ENCODE measurements at places on chromosomes 4 and X. TPM values are rescaled to one million over a fixed set of nuclear protein-coding genes. Genes with fewer than 3 reads are reported as not detected.

GRCh38 chr4:13483136-13483767 lies 888 bp downstream of the RAB28 start:
- no peak for DNase-seq

GRCh38 chr4:102554992-102555391 lies 53.8 kb downstream of the NFKB1 start:
- no peak for DNase-seq

DNA sequence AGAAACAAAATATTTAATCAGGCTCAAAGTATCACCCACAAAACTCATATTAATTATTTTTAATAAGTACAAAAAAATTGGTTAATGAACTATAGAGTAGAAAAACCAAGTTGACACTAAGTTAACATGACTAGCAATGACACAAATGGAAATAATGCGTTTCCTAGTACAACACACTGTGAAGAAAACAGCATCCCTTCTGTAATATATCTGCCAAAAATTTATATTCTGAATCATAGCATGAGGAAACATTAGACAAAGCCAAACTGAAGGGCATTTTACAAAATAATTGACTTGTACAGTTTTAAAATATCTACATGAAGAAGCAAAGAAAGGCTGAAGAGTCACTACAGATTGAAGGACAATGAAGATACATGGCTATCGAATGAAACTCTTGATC lies 477.6 kb upstream of the INTU start:
- DNase-seq: no peak

DNA sequence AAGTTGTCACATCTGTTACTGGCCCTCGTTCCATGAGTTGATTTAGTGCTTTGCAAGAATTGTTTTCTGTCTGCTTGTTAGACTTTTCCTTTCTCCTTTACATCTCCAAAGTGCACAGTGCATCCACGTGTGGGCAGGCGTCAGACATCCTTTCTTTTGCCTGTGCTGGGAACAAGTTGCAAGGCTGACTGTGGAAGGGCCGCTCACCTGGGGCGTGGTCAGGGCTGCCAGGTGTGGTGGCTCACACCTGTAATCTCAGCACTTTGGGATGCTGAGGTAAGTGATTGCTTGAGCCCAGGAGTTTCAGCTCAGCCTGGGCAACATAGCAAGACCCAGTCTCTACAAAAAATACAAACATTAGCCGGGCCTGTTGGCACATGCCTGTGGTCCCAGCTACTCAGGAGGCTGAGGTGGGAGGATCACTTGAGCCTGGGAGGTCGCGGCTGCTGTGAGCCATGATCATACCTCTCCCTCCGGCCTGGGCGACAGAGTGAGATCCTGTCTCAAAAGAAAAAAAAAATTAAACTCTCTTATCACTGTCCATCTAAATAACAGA lies 46.2 kb downstream of the RGS12 start:
- no peak for DNase-seq

DNA sequence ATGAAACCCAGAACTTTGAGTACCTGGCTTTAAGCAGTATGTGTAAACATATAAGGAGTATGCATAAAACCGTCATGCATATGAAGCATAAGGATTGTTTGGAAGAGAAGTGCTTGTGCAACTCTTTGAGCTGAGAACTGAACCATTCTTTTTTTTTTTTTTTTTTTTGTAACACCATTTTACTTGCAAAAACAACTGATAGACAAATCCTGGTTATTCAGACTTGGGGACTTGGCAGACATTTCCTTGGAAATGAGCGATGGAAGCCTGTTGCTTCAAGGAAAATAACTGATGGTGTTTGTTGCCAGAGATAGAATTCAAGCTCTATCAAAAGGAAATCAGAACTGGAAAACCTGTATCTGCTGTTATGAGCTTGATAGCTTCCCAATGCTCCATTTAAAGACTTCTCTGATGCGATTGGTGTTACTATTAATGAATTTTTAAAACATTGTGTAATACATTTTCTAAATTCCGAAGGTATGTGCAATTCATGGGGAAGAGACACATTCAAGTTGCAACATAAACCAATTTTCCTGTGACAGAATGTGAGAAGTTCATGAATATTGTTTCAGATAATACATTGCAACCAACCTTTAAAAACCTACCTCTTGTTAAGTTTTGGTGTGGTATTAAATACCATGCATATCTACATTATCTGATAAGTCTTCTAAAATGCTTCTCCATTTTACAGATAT lies 47.0 kb upstream of the FAT1 start:
- DNase-seq: no peak

GRCh38 chrX:39165185-39165584 lies 363.9 kb downstream of the MID1IP1 start:
- DNase-seq: no peak

GRCh38 chrX:134732676-134733075 lies 74.4 kb upstream of the PLAC1 start:
- DNase-seq: no peak

- no peak for DNase-seq
Measured at GRCh38 chrX:12308420-12308819, 170.1 kb downstream of the FRMPD4 start.

- DNase-seq: peak; percentile 59
Measured at GRCh38 chr4:76663824-76664223, 228.8 kb downstream of the SHROOM3 start.

GRCh38 chrX:110491846-110492620 lies 133.4 kb downstream of the RTL9 start:
- DNase-seq: no peak

DNA sequence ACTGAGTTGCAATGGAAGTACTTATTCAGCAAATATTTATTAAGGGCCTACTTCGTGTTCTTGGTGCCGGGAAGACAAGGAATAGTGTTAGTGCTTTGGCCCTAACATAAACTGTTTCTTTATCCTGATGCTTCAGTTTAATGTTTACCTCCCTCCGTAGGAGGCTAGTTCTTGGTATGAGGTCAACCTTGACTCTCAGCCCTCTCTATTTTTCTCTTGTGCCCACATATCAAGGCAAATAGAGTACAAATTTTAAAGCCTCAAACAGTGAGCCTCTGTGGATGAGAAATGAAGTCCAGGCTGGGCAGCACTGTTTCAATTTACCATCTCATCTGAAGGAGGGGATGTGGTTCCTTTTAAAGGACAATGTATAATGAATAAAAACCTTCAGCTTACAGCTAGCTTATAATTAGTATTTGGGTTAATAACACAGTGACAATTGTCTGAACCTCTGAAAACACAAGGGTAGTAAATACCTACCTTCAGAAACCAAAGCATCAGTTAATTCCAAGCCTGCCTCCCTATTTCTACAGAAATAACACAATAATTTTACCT lies 68.5 kb downstream of the SH3RF1 start:
- no peak for DNase-seq

GRCh38 chr4:145440292-145441007 lies 41.2 kb upstream of the SMAD1 start:
- no peak for DNase-seq

GRCh38 chr4:165879641-165880040 lies 6.6 kb downstream of the TLL1 start:
- no peak for DNase-seq

DNA sequence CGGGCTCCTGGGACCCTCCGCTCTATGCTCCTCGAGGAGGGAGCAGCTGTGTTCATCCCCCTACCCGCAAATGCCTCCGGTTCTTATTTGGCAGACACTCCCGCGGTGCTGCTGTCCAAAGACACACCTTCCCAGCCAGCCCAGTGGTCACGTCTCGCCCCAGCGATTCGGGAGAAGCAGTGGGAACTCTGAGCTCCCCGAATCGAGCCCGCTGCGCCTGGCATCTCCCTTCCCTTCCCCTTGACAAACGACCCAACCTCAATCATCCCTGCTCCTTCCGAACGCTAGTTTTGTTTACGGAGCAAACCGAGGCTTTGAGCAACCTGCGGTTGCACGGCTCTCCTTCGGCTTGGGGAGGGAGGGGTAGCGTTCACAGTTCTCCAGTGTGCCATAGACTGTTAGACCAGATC lies 317 bp upstream of the FRMPD4 start:
- DNase-seq: no peak

- no peak for DNase-seq
Measured at GRCh38 chr4:18242919-18243693, 221.6 kb upstream of the LCORL start.

GRCh38 chrX:84729809-84730208 lies 227.6 kb upstream of the HDX start:
- DNase-seq: peak; percentile 64

DNA sequence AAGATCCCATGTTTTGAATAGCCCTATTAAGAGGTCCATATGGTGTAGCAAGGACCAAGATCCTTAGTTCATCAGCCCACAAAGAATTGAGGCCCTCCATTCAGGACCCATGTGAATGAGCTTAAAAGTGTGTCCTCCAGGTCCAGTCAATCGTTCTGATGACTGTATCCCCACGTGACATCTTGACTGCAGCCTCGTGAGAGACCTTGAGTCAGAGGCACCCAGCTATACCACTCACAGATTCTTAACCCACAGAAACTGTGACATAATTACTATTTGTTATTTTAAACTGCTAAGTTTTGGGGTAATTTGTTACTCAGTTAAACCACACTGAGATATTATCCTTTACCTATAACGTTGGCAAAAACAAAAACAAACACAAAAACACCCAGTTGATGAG lies 62.4 kb downstream of the ZNF182 start:
- no peak for DNase-seq

DNA sequence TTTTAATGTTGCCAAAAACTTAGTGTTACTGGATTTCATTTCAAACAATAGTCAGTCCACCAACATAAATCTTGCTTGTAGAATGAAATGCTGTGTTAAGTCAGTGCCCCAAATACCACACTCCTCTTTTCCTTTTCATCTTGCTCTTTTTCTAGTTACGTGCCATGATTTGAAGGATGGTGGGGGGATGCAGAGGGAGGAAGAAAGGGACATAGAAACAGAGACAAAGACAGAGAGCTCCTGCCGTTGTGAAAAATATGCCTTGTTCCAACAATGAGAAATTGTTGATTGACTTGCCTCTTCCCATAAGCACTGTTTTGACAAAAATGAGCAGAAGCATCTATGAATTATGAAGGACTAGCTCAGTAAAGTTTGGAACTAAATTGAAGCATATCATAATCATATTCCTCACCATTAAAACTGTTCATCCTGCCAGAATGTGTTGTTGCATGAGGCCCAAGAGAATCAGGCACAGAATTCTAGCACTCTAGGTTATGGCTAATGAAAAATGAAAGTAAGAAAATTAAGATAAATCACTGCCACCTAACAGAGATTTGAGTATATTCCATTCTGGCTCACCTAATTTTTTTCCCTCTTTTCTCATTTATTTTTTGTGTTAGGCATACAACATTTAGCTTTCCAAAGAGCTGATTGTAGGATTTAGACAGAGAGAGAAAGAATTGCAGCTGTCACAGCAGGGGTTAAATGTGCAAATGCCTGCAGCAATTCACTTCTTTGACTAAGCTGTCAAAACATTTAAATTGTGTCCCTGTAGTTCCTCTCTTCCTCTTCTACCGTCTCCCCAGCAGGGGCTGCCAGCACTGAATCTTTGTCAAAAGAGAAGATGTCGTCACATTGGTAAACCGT lies 111.6 kb upstream of the PTPN13 start:
- DNase-seq: no peak

DNA sequence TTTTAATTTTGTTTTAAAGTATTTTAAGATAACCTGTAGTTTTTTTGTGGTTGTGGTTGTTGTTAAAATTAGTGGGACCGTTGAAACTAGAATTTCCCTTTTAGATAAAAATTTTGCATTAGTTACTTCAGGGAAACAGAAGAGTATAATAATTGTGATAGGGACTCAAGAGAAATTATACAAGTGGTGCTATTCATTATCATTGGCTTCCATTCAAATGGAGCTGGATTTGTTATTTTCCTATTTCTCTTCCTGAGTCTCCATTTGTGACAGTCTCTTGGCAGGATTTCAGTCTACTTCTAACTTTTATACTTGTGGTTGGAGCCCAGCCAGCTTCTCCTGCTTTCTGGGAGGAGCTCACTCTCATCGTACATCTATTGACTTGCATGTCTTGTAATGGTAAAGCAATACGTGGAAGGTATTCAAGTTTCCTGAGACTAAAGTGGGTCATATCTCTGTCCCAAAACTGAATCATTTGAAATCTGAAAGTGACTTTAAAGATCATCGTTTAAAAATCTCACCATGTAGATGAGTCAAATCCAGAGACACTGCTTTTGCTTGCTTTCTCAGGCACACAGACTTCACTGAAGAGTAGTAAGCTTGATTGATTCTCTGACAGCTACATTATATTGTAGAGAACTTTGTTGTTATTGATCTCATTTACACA lies 155.8 kb downstream of the RPA4 start:
- DNase-seq: peak; percentile 27

DNA sequence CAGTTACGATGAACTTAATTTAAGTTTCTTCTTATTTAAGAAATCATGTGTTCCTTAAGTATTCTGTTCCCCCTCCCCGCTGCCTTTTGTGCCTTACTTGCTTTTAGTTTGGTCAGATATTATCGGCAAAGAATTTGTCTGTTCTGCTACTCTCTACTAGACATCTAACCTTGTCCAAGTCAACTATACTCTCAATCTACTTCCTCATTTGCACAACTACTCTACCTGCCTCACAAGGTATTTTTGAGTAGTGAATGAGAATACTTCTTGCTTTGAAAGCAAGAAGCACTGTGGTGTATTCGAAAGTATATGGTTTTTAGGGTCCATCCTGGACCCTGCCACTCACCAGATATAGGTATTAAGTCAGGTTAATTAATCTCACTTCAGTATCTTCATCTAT lies 8.0 kb upstream of the KLHL5 start:
- DNase-seq: no peak

- DNase-seq: no peak
Measured at GRCh38 chr4:40196272-40196671, 559 bp upstream of the RHOH start.

DNA sequence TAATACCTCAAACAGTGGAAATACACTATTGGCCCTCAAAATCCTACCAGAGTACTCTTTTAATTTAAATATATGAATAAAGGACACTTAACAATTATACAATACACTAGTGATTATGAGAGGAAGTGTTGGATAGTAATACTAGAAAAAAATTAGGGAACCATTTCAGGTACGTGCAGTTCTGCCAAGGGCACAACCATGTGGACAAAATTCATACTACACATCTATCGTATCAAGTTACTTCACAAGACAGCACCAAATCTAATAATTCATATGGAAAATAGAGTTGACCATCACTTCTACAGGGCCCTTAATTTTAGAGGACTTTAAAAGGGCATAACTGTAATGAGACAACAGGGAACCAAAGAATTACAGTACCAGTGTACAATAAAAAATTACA lies 69.2 kb upstream of the ZCCHC13 start:
- no peak for DNase-seq

- no peak for DNase-seq
Measured at GRCh38 chrX:118272242-118272641, 73.7 kb upstream of the WDR44 start.

Gene TMPRSS11B
- total RNA-seq: not detected

Gene GLOD5
- total RNA-seq: not detected

Gene GABRE
- 6.2 TPM for total RNA-seq

Gene EFNB1
- 160 TPM for total RNA-seq

Gene CNKSR2
- 0.58 TPM for total RNA-seq

Gene EPGN
- 0.87 TPM for total RNA-seq

Gene PNMA6E
- not detected for total RNA-seq

Gene LRP2BP
- total RNA-seq: 4.8 TPM

Gene SPOCK3
- total RNA-seq: not detected

Gene MAB21L2
- not detected for total RNA-seq

Gene SLC49A3
- 9.4 TPM for total RNA-seq

Gene CBLL2
- total RNA-seq: not detected
